Activated CD8-positive, alpha-beta T cell treated with anti-CD3 and anti-CD28 coated beads for 36 hours (primary cell): ENCODE measurements at places on chromosomes 6 and 20.

- DNase-seq, result no peak
These were observed 213.8 kb upstream of the ZFP64 start for GRCh38 chr20:52405417-52405816.

GRCh38 chr6:18211338-18211737, 53.0 kb downstream of the DEK start:
- peak; percentile 37 for DNase-seq

- DNase-seq, result no peak
These were observed 89.0 kb downstream of the CD40 start for GRCh38 chr20:46206992-46207549.

DNA sequence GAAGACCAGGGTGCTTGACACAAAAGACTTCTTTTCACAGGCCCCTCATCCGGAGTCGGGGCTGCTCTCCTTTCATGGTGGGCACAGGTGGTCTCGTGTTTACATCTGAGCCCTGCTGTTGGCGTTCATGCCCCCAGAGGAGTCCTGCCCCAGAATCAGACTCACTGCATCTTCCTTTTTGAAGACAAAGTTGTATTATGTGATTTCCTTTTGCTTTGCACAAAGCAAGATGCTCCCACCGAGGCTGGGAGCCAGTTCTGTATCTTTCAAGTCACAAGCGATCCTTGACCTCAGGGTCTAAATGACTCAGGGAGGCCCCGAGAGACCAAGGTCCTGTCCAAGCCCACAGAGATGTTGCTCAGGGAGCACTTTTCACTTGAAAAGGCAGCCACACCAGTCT, 330.5 kb downstream of the THBS2 start:
- DNase-seq, result no peak

DNA sequence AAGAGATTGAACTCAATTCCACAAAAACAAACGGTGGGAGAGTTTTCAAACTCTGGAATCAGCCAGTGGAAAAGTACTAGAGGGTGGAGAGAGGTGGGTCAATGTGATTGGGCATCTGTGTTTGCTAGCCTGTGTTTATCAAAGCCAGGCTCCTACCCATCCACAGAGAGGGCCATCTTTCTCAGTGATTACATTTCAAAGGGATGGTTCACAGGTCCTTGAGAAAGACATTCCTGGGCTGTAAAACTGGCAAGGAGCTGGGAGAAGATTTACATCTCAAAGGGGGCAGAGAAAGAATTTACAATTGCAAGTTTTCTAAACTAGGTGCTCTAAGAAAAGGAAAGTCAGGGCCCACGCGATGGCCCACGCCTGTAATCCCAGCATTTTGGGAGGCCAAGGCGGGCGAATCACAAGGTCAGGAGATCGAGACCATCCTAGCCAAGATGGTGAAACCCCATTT, 146.8 kb upstream of the UST start:
- DNase-seq, result no peak

DNA sequence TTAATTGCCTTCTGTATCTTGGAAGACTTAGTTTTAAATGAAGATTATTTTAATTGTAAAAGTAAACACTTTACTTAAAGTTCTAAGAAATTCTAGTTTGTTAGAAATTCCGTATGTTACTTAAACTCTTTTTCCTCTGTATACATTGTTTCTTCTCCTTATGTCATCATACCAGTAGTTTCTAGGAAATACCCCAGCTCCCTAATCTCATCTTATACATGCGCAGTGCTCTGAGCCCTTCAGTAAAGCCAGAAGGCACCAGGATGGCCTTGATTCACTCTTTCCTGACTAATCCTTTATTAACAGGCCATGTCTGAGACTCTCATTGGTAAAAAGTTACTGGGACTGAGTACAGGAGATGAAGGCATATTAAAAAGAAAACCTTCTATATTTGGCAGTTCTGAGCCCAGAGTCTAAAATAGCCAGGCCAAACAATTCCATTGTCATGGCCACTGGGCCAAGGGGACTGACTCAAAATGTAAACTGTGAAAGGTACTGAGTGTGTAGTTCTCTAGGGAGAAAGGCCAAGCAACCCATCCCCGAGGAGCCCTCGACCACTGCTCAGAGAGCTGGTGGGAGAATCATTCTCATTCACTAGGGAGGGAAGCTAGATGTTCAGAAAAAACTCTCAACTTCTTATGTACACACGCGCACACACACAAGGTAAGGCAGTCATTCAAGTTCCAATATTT, 25.0 kb downstream of the SLC22A1 start:
- no peak for DNase-seq

GRCh38 chr20:32252189-32252588, 25.3 kb upstream of the KIF3B start:
- DNase-seq, result peak; percentile 99

DNA sequence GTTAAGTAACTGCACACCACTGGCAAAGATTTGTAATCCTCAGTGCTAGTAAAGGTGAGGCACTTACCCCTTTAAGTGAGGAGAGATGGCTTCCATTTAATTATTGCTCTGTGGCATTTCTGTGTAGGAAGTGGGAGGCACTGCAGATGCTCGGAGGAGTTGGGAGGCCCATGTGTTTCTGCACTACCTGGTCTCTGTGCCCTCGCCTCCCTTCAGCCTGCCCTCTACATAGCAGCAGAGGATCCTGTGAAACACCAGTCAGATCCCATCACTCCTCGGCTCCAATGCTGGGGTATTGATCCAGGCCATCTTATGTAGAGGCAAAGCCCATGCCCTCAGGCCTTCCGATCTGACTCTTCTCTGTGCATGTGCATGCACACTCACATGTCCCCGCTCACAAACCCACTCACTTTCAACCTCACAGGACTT, 67.0 kb downstream of the SLX4IP start:
- DNase-seq, result peak; percentile 58

DNA sequence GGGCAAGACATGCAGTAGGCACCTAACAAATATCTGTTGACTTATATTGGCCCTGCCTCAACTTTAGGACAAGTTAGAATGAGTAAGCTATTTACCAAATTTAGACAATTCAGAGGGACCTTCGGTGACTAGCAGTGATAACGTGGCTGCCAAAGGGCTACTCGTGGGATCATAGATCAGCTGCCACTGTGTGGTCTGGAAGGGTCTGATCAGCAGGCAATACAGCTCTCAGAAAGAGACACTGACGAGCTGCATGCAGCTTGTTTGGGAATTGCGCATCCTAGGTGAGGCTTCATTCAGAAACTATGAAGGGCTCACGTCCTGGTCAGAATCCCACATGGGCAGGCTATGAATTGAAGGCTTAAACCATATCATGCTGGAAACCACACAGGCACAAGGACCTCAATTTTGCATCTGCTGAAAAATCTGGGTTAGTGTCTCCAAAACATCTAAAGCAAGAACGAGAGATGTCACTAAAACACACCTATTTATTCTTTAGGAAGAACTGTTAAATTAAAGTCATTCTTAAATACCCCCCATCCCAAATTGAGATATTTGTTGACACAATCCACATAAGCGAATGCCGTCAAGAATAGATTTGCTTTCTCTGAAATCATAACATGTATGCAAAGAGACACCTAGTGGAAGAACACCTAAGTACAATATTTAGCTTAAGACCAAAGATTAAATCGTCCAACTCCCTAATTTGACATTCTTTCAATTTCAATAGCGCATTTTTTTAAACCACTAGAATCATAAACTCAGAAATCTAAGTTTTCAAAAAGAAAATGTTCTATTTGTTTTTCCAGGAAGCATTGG, 79.6 kb downstream of the IPCEF1 start:
- peak; percentile 12 for DNase-seq

DNA sequence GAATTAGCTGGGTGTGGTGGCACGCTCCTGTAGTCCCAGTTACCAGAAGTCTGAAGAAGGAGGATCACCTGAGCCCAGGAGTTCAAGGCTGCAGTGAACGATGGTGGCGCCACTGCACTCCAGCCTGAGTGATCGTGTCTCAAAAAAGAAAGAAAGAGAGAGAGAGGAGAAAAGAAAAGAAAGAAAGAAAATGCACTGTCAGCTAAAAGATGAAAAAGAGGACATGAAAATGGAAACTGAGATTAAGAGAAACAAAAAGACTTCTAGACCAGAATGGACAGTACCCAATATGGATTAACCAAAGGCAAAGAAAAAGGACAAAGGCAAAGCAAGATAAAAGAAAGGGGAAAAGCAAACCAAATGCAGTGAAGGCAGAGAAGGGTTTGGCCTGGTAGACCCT, 9.0 kb upstream of the RALGAPA2 start:
- no peak for DNase-seq

DNA sequence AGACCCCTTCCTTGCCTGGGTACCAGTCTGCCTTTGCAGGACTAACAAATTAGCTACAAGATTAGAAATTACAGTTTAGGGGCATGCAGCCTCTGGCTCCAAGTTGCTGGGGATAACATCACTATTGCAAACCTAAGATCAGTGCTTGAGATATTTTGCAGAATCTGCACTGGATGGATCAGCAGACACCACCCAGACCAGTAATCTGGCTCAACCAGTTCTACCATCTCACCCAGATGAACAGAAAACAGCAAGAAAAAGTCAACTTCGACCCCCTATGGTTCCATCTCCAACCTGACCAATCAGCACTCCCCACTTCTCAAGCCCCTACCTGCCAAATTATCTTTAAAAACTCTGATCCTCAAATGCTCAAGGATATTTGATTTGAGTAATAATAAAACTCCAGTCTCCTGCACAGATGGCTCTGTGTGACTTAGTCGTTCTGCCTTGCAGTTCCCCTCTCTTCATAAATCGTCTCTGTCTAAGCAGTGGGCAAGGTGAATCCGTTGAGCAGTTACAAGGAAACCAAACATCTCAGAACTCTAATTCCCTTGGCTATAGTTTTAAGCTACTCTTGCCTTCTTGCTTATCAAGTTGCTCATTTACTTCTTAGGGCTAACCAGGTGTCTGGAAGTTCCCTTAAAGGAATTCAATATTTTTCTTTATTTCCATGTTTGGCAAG, 16.1 kb upstream of the LMBRD1 start:
- DNase-seq, result no peak

GRCh38 chr20:49589747-49590146, 21.8 kb upstream of the PTGIS start:
- no peak for DNase-seq
